Islet precursor cell (in vitro differentiated cells): ENCODE measurements at places on chromosomes 2 and 18.
A peak's percentile ranks its signal among the peaks of the same experiment; 100 is the strongest.

GRCh38 chr2:16014802-16015201 lies 74.5 kb downstream of the MYCN start:
- no peak for DNase-seq

GRCh38 chr18:3051718-3052410 lies 38.9 kb upstream of the LPIN2 start:
- peak; percentile 50 for DNase-seq

- DNase-seq: peak; percentile 12
These were observed 2.2 kb upstream of the TEX51 start for GRCh38 chr2:126896471-126896870.

DNA sequence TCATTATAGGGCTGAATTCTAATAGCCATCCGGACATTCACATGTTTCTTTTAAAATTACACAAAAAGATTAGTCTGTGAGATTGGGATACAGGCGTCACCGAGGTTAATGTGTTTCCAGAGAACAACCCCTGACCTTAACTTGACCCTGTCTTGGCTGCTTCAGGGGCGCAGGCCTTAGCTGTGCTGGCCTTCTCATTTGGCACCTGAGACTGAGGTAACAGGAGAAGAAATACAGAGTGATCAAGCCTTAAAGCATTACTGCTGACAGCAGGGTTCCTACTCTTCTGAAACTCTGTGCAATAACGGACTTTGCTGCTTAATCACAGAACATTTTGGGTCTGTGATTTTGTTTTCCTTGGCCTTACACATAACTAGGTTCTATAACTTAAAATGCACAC lies 92.6 kb downstream of the RAPH1 start:
- DNase-seq: no peak

DNA sequence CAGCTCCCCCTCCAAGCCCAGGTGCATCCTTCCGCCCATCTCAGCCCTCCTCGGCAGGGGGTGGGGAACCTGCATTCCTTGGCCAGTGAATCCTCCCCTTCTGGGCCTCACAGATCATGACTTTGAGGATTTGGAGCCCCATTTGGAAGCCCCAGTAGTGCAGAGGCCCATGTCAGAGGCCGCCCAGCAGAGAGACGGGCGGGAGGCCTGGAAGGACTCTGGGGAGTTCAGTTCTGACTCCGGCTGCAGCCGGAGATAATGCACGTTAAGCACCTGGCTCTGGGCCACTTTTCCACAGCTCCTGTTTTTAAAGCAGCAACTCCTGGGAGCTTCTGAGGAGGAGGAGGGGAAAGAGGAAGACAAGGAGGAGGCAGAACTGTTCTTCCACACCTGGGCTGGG lies 14.9 kb downstream of the ATOH8 start:
- DNase-seq: no peak

DNA sequence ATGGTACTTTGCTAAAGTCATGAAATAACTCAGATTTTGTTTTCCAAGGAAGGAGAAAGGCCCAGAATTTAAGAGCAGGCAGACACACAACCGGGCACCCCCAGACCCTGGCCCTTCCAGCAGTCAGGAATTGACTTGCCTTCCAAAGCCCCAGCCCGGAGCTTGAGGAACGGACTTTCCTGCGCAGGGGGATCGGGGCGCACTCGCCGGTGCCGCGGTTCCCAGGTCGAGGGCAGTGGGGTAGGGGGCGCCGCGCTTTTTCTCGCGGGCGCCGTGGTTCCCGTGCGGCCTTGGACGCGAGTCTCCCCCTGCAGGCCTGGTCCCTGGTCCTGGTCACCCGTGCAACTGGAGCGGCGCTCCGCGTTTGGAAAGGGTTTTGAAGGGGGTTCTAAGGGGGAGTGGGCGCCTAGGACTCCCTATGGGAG lies 1.2 kb downstream of the ZNF236 start:
- peak; percentile 74 for DNase-seq

GRCh38 chr18:25225151-25225550 lies 126.8 kb downstream of the ZNF521 start:
- no peak for DNase-seq

DNA sequence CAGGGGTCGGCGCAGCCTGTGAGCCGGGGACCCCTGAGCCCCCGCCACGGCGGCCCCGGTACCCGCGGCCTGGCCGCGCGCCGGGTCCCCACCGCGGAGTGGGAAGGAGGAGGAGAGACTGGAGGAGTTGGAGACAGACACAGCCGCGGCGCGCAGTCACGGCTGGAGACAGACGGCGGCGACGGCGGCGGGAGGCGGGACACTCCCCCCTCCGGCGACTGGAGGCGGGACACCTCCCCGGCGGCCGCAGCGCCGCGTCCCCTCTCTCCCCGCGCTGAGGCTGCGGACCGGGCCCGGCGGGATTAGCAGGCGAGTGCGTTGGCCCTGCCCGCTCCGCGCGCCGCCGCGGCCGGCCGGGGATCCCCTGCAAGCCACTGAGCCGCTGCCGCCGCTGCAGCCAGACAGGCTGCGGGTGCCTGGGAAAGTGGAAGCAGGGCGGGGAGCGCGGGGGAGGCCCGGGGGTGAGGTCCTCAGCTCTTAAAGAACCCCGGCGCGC lies 1.0 kb upstream of the LDLRAD4 start:
- peak; percentile 81 for DNase-seq

DNA sequence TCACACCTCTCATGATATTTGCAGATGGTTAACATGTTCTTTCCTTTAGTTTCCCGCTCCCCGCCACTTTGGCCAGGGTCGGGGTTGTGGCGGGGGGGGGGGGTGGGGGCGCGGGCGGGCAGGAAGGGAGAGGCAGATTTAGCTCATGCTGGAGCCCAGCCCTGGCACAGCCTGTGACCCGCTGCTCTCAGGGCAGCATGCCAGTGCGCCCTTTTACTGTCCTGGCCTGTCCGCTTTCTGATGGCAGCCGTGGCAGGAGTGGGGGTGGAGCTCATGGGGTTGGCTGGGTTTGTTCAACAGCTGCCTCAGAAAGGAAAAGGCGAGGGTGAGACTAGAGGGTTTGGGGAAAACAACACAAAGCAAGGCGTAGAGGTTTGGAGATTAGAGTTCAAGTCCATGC lies 56.1 kb downstream of the TNP1 start:
- no peak for DNase-seq

DNA sequence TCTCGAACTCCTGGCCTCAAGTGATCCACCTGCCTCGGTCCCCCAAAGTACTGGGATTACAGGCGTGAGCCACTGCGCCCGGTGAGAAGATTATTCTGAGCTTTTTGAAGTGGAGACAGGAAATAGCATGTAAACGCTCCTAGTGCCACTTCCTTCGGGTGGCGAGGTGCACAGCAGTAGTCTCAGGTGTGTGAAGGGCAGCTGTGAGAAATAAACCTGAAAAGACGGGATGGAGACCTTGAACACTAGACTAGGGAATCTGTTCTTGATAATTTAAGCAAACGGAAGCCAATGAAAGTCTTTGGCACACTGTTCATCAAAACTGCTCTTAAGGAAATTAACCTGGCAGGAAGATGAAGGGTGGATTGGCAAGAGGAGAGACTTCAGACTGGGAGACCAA lies 439 bp upstream of the PLEKHH2 start:
- no peak for DNase-seq

- no peak for DNase-seq
These were observed 15.1 kb downstream of the PHOSPHO2 start for GRCh38 chr2:169709331-169709730.

- DNase-seq: no peak
These were observed 22.0 kb upstream of the UPP2 start for GRCh38 chr2:158079672-158080071.

- no peak for DNase-seq
These were observed 77.8 kb downstream of the CTIF start for GRCh38 chr18:48616484-48617255.

DNA sequence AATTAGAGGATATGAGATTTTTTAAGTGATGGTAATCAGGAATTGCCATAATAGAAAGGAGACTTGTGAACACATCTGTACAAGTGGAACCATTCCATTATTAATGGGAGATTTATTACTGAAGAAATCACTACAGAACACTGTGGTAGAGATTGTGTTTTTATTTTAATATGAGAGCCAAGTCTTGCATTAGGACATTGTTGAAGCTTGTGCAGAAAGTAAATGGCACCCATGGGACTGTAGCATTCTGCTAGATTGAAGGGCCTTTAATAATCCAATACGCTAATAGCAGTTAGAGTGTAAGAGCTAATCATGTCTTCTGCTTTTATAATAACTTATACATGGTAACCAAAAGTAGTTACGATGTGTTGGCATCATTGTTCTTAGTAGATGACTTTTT lies 83.6 kb downstream of the VRK2 start:
- DNase-seq: no peak

- no peak for DNase-seq
These were observed 17.7 kb downstream of the POU3F3 start for GRCh38 chr2:104871649-104871971.

DNA sequence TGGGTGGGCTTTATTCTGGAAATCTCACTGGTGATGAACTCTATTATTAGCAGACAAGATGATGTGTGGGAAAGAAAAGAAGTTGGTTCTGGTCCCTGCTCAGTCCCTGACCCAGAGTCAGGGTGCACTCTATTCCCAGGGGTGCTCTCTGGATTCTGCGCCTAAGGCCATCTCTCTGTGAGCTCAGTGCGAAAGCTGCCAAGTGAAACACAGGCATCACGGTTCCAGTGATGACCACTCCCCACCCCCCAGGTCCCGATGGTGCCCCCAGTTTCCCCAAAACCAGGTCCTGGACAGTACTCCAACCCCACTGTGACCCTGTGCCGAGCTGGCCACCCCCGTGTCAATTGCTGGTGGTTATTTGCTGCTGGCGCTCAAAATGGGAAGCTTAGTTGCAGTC lies 30.1 kb downstream of the RHOB start:
- peak; percentile 35 for DNase-seq

DNA sequence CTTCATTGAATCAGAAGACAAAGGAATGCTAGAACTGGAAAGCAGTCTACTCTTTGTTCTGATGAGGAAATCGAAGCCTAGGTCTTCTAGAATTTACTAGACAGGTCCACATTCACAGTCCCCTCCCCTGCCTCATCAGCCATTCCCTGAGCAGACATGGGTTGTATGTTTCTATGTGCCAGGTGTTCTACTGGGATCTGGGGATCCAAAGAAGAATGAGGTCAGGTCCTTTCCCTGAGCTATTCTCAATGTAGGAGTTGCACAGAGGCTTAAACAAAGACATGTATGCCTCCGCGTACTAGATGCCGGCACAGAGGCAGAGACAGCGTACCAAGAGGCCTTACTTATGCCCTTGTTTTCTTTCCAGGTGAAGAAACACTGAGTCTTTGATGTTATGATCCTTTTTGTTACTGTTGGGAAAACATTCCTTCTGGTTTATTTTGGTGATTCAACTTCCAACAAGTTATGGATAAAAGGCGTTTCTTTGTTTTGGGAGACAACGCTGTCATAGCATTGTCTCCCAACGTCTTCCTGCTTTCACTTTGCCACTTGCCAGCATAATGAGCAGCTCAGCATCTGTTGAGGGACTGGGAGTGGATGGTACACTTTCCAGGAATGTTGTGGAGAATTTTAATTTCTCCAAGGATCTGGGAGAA lies 174.4 kb downstream of the ALPK2 start:
- no peak for DNase-seq

- DNase-seq: peak; percentile 34
These were observed 14.9 kb upstream of the GNAL start for GRCh38 chr18:11674119-11674518.
